ENCODE measurements at places on chromosomes 1 and 21.

- peak overlapping the region; percentile 71 for H3K27ac ChIP-seq
- 0 out of 2 replicates have a peak, but pooled peaks cover 1% of the 10 kb centered on the region for H3K36me3 ChIP-seq
- peak; percentile 92 for DNase-seq
- H3K4me3 ChIP-seq = peak overlapping the region; percentile 68
- H3K4me1 ChIP-seq = peaks cover 12% of the 10 kb centered on the region
Observed at GRCh38 chr1:20486457-20487235, 636 bp upstream of the CAMK2N1 start.

- H3K36me3 ChIP-seq = no peaks in the 10 kb centered on the region
- no peaks in the 10 kb centered on the region for H3K4me1 ChIP-seq
- no peaks in the 10 kb centered on the region for H3K27me3 ChIP-seq
- DNase-seq = no peak
- H3K4me3 ChIP-seq = no peak overlapping the region
Observed at GRCh38 chr1:78339490-78339889, 151.3 kb upstream of the PTGFR start.

- no peak for DNase-seq
- no peaks in the 10 kb centered on the region for H3K4me1 ChIP-seq
- no peak overlapping the region for H3K27ac ChIP-seq
- no peaks in the 10 kb centered on the region for H3K36me3 ChIP-seq
- H3K4me3 ChIP-seq = no peak overlapping the region
- no peaks in the 10 kb centered on the region for H3K27me3 ChIP-seq
Observed at GRCh38 chr1:40917995-40918711, 56.0 kb upstream of the CITED4 start.

DNA sequence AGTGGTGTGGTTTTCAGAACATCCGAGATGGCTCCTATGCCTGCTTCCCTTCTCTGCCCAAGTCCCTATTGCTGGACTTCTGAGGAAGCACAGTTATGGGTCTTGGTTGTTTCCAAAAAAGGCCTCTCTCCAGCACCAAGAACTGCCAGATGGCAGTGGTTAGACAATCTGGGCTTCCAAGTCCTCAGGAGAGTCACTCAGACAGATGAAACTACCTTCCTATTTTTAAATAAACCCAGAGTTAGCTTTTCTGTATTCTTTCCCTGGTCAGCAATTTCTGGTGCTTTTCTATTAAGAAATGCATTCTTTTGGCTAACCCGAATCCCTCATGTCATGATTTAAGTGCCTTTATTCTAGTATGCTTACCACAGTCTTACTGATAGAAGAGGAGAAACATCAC lies 245.9 kb downstream of the PRDM2 start:
- H3K4me3 ChIP-seq = no peak overlapping the region
- H3K4me1 ChIP-seq = no peaks in the 10 kb centered on the region
- H3K27ac ChIP-seq = no peak overlapping the region
- DNase-seq = no peak

DNA sequence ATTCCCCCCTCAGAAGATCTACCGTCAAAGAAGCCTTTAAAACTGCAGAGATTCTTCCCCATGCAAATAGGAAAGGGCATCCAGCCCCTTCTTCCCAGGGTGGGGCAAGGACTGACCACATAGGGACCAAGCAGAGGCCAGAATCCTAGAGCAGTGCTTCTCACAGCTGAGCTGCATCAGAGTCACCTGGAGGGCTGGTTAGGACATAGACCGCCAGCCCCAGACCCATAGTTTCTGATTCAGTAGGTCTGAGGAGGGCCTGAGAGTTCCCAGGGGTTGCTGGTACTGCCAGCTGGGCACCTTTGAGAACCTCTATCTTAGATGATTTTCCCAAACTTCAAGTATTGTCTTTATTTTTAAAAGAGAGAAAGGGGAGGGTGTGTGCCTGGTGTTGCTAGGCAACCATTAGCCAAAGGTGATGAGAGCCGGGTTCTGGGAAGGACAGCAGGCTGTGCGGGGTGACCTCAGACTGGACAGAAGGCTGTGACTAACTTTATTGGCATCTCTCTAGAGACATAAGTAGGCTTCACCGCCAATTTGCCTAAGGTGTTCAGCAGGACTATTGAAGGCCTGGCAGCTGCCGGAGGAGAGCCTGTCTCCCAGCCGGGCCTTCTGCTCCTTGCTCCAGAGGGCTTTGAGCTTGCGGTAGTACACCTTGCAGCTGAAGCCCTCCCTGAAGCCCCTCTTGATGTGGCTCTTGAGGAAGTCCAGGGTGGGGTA lies 3.0 kb downstream of the SPATA46 start:
- H3K4me1 ChIP-seq = peaks cover 16% of the 10 kb centered on the region
- no peak overlapping the region for H3K4me3 ChIP-seq
- no peaks in the 10 kb centered on the region for H3K27me3 ChIP-seq
- no peaks in the 10 kb centered on the region for H3K36me3 ChIP-seq
- H3K27ac ChIP-seq = no peak overlapping the region

- H3K27me3 ChIP-seq = no peaks in the 10 kb centered on the region
- H3K36me3 ChIP-seq = no peaks in the 10 kb centered on the region
- DNase-seq = no peak
- no peak overlapping the region for H3K27ac ChIP-seq
- no peaks in the 10 kb centered on the region for H3K4me1 ChIP-seq
Observed at GRCh38 chr1:1730870-1731269, 6.7 kb upstream of the CDK11A start.

GRCh38 chr1:41799723-41800122 lies 119.0 kb downstream of the HIVEP3 start:
- H3K27me3 ChIP-seq = no peaks in the 10 kb centered on the region
- no peak for DNase-seq
- H3K36me3 ChIP-seq = no peaks in the 10 kb centered on the region

DNA sequence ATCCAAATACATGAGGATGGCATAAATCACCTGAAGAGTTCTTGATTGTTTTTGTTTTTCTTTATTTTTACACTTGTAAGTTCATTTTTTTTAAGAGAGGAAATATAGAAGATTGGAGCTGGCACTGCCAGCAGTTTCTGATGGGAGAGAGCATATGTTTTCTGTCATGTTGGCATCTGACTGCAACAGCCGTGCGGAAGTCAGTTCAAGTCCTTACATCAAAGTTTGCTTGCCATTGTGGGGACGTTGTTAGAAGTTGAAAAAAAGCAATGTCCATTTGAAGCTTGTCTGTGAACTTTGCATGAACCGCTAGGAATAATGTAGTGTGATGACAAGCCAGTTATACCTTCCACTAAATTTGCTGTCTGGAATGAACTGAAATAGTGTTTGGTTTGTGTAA lies 126.5 kb upstream of the USH2A start:
- no peak overlapping the region for H3K27ac ChIP-seq
- DNase-seq = no peak
- H3K27me3 ChIP-seq = no peaks in the 10 kb centered on the region
- H3K4me3 ChIP-seq = no peak overlapping the region
- no peaks in the 10 kb centered on the region for H3K36me3 ChIP-seq

GRCh38 chr21:18147678-18148077 lies 97.0 kb upstream of the CHODL start:
- no peak overlapping the region for H3K4me3 ChIP-seq
- no peaks in the 10 kb centered on the region for H3K4me1 ChIP-seq
- no peaks in the 10 kb centered on the region for H3K27me3 ChIP-seq
- DNase-seq = no peak

- no peak overlapping the region for H3K4me3 ChIP-seq
- no peak overlapping the region for H3K27ac ChIP-seq
- H3K27me3 ChIP-seq = no peaks in the 10 kb centered on the region
- H3K36me3 ChIP-seq = no peaks in the 10 kb centered on the region
Observed at GRCh38 chr1:162943622-162944021, 82.6 kb upstream of the CCDC190 start.

DNA sequence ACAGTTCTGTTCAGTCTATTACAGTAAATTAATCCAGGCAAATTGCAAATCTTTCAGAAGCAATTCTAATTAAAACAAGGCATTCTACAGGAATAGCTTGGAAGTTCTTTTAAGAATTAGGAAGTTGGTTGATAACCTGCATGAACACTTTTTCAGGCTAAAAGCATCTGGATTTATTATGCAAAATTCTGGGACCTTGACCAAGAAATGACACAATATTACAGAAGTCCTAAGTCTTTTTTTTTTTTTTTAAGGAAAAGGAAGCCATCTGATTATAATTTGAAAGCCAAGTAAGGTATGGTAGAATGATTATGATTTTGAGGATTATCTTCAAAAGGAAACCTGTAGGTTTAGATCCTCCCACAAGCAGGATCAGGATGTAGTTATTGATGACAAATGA lies 74.7 kb upstream of the KCNK2 start:
- H3K4me3 ChIP-seq = no peak overlapping the region
- H3K4me1 ChIP-seq = peaks cover 31% of the 10 kb centered on the region
- no peak overlapping the region for H3K27ac ChIP-seq
- no peak for DNase-seq
- H3K36me3 ChIP-seq = no peaks in the 10 kb centered on the region
- H3K27me3 ChIP-seq = no peaks in the 10 kb centered on the region

DNA sequence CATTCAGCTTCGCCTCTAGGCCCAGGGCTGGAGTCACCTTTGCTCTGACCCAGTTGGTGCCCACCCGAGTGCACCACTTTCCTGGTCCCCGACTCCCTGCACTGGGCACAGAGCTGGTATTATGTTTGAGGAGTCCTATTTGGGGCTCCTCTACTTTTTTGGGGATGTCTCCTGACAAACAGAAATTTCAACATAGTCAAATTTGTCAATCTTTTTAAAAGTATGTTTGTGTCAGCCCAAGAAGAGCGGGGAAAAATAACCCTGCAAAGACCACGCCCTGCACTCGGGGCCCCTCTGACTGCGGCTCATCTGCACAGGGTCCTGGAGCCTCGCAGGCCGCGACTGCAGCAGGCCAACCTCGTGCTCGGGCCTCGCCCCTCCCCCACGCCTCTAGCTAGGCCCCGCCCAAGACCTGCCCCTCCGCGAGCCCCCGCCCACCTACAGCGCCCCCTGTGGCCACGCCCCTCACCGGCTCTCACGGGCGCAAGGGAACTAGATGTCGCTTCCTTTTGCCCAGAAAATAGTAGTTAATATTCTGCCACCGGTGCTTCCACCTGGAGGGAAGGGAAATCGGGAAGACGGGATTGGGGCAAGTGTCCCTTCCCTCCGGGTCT lies 11.4 kb downstream of the FAM229A start:
- H3K36me3 ChIP-seq = no peaks in the 10 kb centered on the region
- H3K27ac ChIP-seq = no peak overlapping the region
- DNase-seq = peak; percentile 82

DNA sequence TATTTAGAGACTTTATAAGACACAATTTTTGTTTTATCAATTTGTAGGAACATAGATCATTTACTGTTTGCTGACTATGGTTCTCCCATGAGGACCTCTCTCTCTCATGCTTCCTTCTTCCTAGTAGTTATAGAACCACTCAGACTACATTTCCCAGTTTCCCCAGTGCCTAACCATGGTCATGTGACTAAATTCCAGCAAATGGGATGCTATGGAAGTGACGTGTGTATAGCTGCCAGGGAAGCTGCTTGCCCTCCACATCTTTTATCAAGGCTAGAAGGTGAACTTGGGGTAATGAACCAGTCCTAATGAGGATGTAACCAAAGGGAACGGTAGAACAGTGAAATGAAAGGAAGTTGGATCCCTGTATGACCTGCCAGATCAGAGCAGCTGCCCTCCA lies 184.0 kb downstream of the MIS18A start:
- H3K36me3 ChIP-seq = no peaks in the 10 kb centered on the region
- H3K4me1 ChIP-seq = no peaks in the 10 kb centered on the region
- no peak overlapping the region for H3K27ac ChIP-seq
- DNase-seq = no peak

- no peaks in the 10 kb centered on the region for H3K36me3 ChIP-seq
- DNase-seq = no peak
- no peaks in the 10 kb centered on the region for H3K4me1 ChIP-seq
- no peaks in the 10 kb centered on the region for H3K27me3 ChIP-seq
- no peak within 1 kb of the TSS for H3K27ac ChIP-seq
- no peak within 1 kb of the TSS for H3K4me3 ChIP-seq
Observed at GRCh38 chr1:107965110-107965991, at the start of gene VAV3. Gene VAV3 (minus strand): TSS chr1:107965180. CDS start chr1:107964869, 311 bp downstream.

- H3K4me3 ChIP-seq = peak within 1 kb of the TSS; percentile 60
- peak; percentile 87 for DNase-seq
- peak within 1 kb of the TSS; percentile 86 for H3K27ac ChIP-seq
- peaks cover 17% of the 10 kb centered on the region for H3K4me1 ChIP-seq
Observed at GRCh38 chr1:151059109-151060006, at the start of gene CDC42SE1. Gene CDC42SE1 (minus strand): TSS chr1:151059622. CDS start chr1:151055730, 3,892 bp downstream.

- no peak overlapping the region for H3K4me3 ChIP-seq
- no peak overlapping the region for H3K27ac ChIP-seq
- H3K4me1 ChIP-seq = no peaks in the 10 kb centered on the region
- DNase-seq = peak; percentile 7
- H3K36me3 ChIP-seq = no peaks in the 10 kb centered on the region
Observed at GRCh38 chr1:53550201-53550741, 91.1 kb downstream of the DMRTB1 start.

DNA sequence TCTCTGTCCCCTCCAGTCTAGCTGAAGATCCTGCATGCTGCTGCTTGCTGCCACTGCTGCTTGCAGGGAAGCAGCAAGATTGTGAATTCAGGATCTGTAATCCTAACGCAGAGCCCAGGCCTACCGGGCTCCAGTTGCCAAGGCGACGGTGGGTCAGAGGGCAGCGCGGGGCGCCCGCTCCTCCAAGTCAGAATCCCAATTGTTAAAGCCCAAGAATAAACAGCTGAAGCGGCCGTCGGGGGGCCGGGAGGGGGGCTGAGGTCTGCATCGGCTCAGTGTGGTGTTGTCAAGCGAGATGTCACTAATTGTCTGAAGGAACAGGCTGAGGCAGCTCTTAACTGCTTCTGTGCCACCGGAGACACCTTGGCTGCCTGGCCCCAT lies 36.8 kb downstream of the AHDC1 start:
- DNase-seq = no peak
- H3K27ac ChIP-seq = no peak overlapping the region

GRCh38 chr1:6111571-6111970 lies 65.9 kb downstream of the KCNAB2 start:
- H3K4me1 ChIP-seq = no peaks in the 10 kb centered on the region
- H3K4me3 ChIP-seq = no peak overlapping the region
- no peaks in the 10 kb centered on the region for H3K36me3 ChIP-seq
- DNase-seq = no peak
- H3K27me3 ChIP-seq = no peaks in the 10 kb centered on the region

DNA sequence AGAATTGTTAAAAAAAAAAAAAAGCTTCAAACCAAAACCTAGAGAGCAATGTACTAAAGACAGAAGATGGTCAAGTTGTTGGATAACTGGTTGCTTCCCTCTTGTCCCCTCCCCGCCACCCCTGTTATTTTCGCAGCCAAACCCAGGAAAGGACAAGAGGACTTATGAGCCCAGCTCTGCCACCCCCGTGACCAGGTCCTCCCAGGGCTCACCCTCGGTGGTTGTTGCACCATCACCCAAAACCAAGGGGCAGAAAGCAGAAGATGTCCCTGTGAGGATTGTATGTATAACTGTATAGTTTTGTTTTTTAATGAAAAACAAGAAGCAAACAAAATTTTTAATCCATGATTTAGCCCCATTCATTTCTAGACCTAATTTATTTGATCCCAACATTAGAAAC lies 69.4 kb downstream of the VPS26C start:
- peaks cover 3% of the 10 kb centered on the region for H3K36me3 ChIP-seq
- DNase-seq = no peak
- H3K4me1 ChIP-seq = no peaks in the 10 kb centered on the region

DNA sequence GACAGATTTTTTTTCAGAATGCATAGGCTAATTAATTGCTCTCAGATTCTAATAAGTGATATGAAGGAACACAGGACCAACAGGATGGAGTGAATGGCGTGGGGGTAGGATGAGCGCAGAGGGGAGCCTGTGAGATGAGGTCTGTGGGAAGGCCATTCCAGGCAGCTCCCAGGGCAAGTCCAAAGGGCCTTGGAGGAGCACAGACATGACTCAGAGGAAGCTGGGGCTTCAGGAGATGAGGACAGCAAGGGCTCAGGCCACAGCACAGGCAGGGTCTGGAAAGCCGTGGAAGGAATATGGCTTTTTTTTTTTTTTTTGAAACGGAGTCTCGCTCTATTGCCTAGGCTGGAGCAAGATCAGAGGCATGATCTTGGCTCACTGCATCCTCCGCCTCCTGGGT lies 35.1 kb downstream of the FMN2 start:
- H3K27ac ChIP-seq = no peak overlapping the region
- H3K36me3 ChIP-seq = no peaks in the 10 kb centered on the region
- no peaks in the 10 kb centered on the region for H3K27me3 ChIP-seq
- no peak overlapping the region for H3K4me3 ChIP-seq
- DNase-seq = no peak
